Activated T-helper 1 cell treated with anti-CD3 and anti-CD28 coated beads, Interleukin-2, amount 50 U/mL, for 16 hours (primary cell): ENCODE measurements at places on chromosomes 7 and 10.

DNA sequence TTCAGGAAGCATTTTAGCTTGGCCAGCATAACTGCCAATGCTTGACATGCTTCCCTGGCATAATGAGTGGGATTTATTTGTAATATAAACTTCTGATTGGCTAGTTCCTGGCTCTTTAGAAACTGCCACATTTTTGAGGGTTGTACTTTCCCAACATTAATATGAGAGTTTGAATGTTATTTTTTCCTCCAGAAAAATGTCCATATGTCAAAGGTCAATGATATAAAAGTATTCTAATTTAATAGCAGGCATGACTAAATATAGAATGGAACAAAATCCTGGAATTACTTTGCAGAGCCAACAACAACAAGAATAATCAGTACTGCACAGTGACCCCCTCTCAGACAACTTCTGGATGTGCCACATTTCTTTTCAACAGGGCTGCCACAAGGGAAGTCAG lies 352.6 kb downstream of the PRPF18 start:
- DNase-seq: no peak

DNA sequence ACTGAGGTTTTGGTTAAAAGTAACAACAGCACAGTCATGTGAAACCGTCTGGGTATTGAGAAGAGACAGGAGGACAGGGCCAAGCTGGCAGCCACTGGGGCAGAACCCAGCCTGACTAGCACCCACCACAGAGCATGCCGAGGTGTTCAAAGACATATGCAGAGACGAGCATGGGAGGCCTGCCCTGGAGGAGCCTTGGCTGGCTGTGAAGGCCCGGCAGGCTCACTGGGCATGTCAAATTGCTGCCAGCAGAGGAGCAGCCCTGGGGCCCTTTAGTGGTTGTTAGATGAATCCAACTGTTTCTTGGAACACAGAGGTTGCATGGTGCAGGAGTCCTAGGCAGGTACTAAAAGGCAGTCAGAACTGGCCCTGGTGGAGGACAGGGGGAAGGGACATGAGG lies 5.0 kb upstream of the GDF2 start:
- DNase-seq: no peak

DNA sequence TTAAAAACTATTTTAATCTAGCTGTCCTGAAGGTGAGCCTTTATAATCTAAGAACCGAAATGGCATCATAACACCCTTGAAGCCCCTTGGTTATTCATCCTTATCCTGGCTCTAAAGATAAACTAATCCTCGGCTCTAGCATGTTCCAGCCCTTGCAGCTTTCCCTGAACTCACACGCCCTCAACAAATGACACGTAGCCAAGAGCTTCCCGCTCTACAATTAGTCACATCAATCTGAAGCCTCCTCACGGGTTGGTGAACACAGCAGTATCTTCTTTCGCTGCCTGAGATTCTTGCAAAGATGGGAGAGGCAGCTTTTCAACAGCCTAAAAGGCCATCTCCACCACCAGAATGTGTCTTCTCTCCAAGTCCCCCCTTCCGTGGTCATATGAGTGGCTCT lies 4.1 kb downstream of the FRMD4A start:
- no peak for DNase-seq

DNA sequence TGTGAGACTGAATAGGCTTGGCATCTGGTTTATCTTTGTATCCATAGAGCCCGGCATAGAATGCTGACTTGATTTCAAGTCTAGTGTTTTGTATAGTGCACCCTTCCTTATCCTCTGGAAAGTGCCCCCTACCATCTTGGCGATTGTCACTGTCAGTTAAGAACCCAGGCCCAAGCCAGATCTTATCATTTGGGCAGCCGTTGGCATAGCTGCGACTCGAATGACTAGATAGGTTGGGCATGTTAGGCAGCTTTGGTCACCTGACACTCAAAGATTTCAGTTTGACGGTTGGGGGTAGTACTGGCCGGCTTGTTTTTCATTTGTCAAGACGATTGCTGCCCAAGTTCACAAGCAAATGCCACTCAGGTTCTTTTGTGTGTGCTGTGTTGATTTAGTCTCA lies 6.6 kb downstream of the NIPSNAP2 start:
- DNase-seq: no peak

- DNase-seq: no peak
These were observed 461.6 kb upstream of the VSTM2A start for GRCh38 chr7:54080525-54080924.

DNA sequence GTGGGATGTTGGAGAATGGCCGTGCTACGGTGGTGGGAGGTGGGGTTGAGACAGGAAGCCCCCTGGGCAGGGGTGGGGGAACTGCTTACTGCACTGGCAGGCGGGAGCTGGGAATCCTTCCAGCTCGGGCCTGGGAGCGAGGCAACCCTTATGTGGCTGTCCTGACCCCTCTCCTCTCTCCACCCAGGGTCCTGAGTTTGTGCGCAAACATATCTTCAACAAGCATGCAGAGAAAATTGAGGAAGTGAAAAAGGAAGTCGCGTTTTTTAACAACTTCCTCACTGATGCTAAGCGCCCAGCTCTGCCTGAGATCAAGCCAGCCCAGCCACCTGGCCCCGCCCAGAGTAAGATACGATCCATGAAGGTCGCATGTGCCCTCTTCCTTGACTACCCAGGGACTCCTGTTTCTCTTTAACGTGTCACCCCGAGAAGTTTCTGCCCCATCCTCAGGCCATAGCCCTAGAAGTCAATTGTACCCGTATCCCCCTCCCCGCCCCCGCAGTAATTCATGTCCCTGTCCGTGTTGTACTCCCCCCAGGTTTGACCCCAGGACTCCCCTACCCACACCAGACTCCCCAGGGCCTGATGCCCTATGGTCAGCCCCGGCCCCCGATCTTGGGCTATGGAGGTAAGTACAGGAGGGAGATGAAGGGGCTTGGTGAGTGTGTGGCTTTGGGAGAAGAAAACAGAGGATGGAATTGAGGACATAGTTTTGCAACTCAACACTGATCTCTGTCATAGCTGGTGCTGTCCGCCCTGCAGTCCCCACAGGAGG lies 1.8 kb downstream of the UFSP1 start:
- no peak for DNase-seq

DNA sequence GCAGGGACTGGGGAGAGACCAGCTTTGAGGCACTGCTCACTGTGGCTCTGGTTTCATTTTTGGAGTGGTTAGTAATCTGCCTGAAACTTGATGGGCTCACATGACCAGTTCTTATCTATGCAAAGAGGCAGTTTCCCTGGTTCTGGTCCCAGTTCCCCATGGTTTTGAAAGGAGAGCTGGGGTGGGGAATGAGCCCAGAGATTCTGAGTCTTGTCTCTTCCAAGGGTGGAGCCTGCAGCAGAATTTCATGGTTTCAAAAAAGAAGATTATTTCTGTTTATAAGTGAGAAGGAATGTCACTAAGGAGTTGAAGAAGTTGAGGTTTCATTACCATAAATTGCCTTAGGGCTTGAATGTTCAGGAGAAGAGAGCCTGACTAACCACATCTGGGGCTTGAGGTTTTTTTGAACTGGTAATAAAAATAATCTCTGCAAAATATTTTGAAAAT lies 190.2 kb upstream of the HABP2 start:
- DNase-seq: no peak

DNA sequence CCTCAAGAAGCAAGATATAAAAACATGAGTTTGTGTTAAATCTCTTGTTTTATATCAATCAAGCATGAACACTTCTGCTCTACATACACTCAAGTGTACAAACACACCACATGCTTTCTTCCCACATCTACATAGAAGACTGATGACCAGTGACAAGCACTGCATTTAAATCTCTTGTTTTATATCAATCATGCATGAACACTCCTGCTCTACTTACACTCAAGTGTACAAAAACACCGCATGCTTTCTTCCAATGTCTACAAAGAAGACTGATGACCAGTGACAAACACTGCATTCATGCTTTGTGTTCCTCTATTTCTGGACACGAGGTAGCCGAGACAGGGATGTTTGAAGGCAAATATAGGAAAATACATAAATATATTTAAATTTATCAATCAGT lies 642.0 kb upstream of the PFKP start:
- no peak for DNase-seq

- no peak for DNase-seq
These were observed 17.8 kb upstream of the CCDC3 start for GRCh38 chr10:13019280-13019679.

GRCh38 chr7:9691286-9691685 lies 1257.9 kb downstream of the NXPH1 start:
- DNase-seq: no peak

GRCh38 chr10:11782793-11783557 lies 40.2 kb upstream of the PROSER2 start:
- DNase-seq: no peak

- DNase-seq: no peak
These were observed 269.5 kb downstream of the CREB5 start for GRCh38 chr7:28681693-28682310.

GRCh38 chr10:70418229-70418628 lies 14.3 kb downstream of the EIF4EBP2 start:
- no peak for DNase-seq

GRCh38 chr7:2518737-2519118 lies 846 bp upstream of the LFNG start:
- no peak for DNase-seq

DNA sequence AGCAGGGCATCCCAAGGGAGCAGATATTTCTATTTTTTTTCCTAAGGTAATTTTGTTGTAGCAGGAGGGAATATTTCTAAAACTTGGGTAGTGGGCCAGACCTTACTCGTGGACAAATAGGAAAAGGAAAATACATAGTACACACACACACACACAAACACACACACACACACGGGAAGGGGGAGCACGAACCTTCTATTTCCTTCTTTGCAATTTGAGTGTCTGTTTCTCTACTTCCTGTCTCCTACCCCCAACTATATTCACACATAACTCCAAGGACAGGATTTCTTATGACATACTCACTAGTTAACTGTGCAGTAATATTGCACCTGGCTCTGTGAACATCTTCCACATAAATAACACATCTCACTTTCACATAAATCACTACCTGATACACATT lies 4.4 kb downstream of the LDB1 start:
- no peak for DNase-seq

- DNase-seq: no peak
These were observed 988 bp upstream of the CD36 start for GRCh38 chr7:80637454-80637853.

GRCh38 chr7:15643000-15643705 lies 43.3 kb downstream of the MEOX2 start:
- no peak for DNase-seq

DNA sequence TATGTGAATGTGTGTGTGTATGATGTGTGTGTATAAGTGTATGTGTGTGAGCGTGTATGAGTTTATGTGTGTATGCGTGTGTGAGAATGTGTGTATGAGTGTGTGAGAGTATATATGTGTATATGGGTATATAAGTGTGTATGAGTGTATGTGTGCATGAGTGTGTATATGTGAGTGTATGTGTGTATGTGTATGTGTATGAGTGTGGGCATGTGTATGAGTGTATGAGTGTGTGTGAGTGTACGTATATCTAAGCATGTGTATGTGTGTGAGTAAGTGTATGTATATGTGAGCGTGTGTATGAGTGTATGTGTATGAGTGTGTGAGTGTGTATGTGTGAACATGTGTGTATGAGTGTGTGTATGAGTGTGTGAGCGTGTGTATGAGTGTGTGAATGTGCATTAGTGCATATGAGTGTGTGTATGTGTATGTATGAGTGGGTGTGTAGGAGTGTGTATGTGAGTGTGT lies 12.9 kb downstream of the SLC13A4 start:
- DNase-seq: no peak

- DNase-seq: no peak
These were observed 120.3 kb downstream of the VIPR2 start for GRCh38 chr7:159024280-159024951.

DNA sequence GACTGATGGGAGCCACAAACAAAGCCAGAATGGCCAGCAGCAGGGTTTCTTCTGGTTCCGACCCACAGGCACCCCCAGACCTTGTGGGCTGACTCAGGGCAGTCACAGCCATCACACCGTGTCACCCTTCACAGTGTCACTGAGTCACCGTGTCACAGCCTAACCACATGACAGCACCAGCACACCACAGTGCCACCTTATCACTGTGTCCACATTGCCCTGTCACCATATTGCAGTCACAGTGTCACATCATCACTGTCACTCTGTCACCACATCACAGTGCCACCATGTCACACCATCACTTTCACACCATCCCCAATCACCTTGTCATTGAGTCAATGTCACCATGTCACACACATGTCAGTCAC lies 77.0 kb downstream of the OAT start:
- no peak for DNase-seq

- DNase-seq: no peak
These were observed 142.6 kb upstream of the CDC14C start for GRCh38 chr7:48781752-48782151.

DNA sequence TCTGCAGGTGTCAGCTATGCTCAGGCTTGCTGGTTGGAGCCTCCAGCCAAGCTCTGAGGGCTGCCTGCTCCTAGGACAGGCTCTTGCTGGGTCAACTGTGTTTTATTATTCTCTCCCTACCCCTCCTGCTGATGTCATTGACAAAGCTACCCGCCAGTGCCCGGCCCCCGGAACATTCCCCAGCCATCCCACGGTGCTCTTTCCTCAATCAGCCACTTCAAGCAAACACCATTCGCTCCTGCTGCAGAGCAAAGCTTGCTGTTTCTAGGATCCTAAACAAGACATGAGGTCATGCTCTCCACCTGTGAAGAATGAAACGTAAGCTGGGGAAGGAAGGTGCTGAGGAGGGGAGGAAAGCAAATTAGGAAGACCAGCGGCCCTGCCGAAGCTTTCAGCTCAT lies 2.1 kb upstream of the C10orf71 start:
- no peak for DNase-seq

DNA sequence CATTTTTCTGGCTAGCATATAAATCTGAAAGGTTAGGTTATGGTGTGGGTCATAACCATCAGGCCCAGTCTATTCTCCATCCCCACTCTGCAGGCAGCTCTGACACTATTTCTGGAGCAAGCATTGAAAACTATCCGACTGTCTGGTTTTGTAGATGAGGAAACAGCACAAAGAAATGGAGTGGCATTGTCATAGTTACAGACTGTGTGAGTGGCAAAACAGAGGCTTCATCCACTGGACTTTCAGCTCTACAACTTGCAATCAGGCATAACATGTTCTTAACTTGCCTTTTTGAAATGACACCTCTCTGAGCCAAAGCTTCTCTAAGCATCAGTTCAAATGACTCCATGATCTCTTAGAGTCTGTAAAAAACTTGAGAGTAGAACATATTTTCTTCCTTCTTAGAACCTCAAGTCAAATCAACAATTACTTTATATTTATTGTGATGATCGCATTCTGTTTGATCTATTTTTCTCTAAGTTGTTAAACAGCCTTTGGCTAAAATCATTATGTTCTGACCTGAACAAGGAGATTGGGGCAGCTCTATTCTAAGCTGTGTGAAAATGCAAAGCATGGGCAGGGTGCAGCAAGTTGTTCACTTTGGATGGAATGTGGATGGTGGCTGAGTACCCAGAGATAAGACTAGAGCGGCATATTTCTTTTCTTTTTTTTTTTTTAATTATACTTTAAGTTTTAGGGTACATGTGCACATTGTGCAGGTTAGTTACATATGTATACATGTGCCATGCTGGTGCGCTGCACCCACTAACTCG lies 68.5 kb downstream of the LRRC4 start:
- no peak for DNase-seq

DNA sequence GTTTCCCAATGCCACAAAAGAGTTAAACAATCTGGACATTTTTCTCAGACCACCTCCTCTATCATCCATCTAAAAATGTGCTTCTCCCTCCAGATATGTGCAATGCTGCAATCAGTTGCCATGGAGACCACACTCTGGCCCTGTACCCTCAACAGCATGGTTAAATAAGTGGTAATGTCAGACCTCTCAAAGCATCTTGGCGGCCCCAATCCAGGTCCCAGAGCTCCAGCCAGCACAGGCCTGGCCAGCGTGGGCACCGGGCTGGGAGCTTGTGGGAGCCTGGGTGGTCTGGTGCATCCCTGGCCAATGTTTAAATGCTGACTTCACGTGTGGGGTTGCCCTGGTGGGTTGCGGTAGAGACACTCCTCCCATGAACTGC lies 362.9 kb upstream of the ZNF32 start:
- no peak for DNase-seq
